ENCODE measurements at places on chromosomes 6 and 20.

- DNase-seq, result no peak
Measured at GRCh38 chr20:54174457-54175175, 830 bp upstream of the CYP24A1 start.

- no peak for DNase-seq
Measured at GRCh38 chr6:16352821-16353438, 114.5 kb downstream of the GMPR start.

DNA sequence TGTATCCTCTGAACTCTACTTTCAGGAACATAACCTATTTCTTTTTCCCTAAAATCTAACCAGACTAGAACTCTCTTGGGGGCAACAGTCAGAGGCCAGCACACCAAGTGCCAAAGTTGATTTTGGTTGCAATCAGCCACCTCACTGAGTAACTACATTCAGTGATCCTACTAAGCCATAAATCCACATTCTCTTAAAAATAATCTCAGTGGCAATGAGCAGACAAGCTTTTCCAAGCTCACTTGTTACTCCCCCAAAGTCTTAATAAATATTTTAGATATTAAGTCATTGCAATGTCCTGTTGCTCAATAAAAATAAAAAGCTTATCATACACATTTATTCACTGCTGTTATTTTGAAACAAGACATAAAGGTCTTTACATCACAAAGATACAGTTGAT is 9.8 kb downstream of the RGS17 start:
- no peak for DNase-seq

DNA sequence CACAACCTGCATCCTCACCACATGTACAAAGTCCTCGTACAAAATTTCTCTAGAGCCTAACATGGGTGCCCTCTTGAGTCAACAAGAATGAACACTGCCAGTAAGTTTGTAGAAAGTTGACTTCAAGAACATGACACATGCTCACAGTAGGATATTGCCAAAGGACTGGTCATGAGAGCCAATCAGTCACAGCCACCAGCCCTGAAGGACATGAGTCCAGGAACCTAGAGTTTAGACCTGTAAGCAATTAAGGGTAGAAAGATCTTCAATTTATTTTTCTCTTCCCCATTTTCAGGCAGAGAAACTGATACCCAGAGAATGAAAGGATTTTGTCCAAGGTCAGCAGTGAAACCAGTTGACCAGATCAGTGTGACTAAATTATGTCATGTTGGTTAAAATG is 96.1 kb downstream of the MAFB start:
- no peak for DNase-seq

DNA sequence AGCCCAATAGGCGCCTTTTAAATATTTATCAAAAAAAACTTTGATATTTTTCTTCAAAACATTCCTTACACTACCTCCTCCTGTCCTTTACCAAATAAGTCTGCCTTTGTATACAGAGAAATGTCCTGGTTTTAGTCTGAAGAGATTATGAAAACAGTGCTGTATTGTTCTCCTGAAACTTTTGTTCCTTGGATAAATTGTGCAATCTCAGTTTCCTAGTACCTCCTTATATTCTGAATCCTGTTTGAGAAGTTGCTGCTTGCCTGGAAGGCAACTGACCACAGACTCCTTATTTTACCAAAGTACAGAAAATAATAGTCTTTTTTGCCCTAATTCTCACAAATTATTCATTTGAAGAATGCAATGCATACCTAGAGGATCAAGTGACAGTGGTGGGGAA is 349.5 kb downstream of the EPHA7 start:
- DNase-seq, result no peak

- no peak for DNase-seq
Measured at GRCh38 chr6:1872649-1873131, 263.0 kb downstream of the FOXC1 start.

GRCh38 chr20:17655286-17655651 is 26.8 kb downstream of the RRBP1 start:
- no peak for DNase-seq

DNA sequence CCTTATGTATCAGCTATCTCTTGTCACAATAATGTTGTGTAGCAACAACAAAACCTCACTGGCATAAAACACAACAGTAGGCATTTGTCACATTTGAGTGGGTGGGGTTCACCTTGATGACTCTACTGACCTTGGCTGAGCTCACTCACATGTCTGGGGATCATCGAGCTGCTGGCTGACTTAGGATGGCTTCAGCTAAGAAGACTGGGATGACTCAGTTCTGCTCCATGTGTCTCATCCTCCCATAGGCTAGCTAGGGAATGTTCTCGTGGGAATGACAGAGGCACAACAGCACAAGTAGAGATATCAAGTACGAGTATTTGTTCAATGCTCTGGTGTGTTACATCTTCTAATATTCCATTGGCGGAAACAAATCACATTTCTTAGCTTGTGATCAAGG is 167.9 kb downstream of the PLCB1 start:
- DNase-seq, result no peak

DNA sequence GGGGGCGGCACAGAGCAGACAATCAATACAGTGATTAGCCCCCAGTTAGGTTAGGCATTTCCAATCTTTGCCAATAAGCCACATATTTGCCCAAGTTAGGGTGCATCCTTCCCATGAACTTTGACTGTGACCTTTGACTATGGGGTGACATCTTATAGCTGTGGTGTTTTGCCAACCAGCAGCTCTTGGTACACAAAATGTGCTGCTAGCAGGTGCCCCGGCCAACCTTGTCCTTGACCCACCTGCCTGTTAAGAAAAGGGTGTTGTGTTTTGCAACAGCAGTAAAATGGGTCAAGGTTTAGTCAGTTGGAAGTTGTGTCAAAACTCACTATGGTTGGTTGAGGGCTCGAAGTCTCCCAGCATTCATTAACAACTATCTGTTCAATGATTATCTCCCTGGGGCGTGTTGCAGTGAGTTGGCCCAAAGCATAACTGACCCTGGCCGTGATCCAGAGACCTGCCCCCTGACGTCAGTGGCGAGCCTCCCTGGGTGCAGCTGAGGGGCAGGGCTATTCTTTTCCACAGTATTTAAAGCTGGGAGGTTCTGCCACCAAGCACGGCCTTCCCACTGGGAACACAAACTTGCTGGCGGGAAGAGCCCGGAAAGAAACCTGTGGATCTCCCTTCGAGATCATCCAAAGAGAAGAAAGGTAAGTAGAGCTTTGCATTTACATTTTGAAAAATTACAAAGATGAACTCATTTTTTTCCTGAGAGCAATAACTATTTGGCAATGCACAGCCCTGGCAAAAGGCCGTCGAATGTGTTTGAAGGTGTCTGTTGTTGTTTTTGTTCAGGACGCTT is at the start of gene PCK1:
TSS of gene PCK1 (plus strand) at position 557 of the 802 bp plus-strand sequence. CDS start 302 bp downstream, outside the sequence.
- no peak for DNase-seq

DNA sequence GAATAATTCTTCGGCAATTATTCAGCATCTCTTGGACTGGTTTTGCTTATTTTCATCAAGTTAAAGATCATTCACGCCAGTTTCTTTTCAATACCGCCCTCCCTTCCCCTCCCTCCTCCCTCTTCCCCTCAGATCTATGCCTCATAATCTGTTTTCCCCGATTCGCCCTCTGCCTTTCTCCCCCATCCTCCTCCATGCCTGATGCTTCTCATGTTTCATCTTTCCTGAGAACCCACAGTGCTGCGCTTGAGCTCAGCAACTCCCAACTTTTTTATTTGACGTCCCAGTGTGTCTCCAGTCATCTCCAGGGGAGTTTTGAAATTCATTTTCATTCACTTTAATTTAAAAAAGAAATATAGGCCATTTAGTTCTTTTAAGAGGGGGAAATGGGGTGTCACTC is 142.7 kb downstream of the PTPRT start:
- no peak for DNase-seq

- DNase-seq, result no peak
Measured at GRCh38 chr6:15025446-15025845, 220.4 kb upstream of the JARID2 start.

DNA sequence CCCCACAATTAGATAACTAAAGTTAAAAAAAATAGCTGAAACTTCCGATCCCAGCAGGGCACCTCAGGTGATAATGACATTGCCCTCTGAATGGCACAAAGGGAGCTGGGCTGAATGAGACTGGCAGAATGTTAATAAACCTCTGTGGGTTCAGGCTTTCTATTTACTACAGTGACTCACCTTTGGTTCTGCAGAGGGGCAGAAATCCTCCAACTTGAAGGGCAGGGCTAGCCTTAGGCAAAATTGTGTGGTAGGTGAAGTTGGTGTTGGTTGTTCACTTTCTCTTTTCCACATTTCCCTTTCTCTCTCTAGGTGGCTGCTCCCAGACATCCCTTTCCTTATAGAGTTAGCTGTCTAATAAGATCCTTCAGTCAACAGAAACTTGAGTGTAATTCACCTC is 625.2 kb downstream of the EPM2A start:
- no peak for DNase-seq

DNA sequence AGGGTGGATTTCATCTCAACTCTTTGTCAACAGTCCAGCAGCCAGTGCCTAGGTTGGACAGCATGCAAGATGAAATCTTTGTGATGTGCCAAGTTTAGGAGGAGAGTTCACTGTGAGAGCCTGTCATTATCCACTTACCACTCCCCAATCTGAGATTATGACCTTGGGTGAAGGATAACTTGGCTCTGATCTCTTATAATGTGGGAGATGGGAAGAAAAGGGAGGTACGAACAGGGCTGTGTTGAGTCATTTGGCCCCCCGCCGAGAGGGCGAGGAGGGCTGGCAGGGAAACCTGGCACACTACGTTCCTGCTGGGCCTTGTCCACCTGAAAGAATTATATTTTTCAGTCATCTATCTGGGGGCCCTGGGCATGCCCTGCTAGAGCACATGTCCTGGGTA is 35.8 kb downstream of the LAMA4 start:
- DNase-seq, result no peak

Measured in activated T-cell treated with anti-CD3 and anti-CD28 coated beads, Interleukin-2, amount 50 U/mL, for 72 hours (primary cell).